ENCODE measurements at places on chromosomes 1 and 21. TPM values are rescaled to one million over a fixed set of nuclear protein-coding genes. Genes with fewer than 3 reads are reported as not detected.
A peak's percentile ranks its signal among the peaks of the same experiment; 100 is the strongest.

DNA sequence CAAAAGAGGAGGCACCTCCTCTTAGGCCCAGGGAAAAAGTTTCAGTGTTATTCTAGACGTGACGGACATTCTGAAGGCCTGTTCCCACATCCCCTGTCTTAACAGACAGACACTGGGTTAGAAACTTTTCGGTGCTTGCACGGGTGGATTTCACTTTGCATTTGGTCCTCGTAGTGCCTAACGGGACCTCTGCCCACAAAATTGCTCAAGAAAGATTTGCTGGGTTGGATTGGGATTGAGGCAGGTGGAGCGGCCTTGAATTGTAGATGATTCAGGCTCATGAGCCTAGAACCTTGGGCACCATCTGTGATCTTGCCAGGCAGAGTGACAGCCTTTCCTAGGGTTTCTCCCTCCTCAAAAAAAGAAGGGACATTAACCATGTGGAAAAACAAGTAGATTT lies 2.8 kb downstream of the PLA2G5 start:
- no peak for DNase-seq

- no peak for DNase-seq
Measured at GRCh38 chr1:40143891-40144575, 17.2 kb upstream of the RLF start.

DNA sequence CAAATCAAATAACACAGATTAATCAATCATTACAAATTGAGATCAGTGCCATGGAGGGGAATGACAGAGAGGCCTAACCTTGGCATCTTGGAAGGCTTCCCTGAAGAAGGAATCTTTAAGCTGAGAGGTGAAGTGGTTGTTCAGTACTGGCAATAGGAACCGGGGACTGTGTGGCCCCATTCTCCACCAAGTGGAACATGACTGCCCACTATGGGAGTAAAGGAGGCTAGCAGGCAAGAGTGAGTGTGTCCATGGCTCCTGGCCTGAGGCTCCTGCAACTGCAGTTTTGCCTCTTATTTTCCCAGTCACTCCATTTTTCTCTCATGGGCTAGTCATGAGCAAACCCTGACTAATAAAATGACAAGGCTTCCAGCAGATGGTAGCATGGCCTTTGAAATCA lies 112.2 kb upstream of the GJB5 start:
- DNase-seq, result no peak

DNA sequence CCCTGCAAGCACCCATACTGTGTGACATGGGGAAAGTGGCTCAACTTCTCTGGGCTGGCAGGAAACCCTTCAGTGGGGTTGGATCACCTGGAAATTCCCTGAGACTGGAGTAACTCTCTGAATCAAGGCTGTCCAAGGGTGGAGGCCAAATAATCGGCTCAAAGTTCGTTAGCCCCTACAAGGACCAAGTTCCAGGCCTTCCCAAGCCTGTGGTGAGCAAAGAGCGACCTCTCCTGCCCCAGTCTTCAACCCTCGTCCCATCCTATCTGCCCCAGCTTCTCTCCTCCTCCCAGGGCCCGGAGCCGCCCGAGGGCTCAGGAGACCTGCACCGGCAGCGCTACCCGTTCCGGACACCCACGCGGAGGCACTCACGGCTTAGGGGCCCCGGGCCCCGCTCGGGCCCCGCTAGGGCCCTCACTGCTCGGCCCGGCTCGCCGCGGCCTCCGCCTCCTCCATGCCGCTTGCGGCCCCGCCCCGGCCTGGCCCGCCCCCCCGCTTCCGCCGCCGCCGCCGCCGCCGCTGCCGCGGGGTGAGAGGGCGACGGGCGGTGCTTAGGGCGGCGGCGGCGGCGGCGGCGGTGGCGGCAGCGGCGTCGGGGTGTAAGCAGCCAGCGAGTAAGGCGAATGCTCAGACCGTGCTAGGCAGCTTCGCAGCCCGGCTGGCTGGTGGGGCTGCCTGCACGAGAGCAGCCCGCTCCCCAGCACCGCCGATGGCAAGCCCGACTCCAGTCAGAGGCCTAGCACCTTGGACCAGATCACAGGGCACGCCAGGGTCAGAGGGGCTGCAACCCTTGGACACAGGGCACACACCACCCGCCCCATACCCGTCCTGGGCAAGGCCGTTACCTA lies at the start of gene POMGNT1:
Gene POMGNT1 (minus strand): TSS at position 471 of the 848 bp plus-strand sequence. CDS start 613 bp downstream, outside the sequence.
- peak; percentile 74 for DNase-seq

GRCh38 chr1:34645109-34645688 lies 109.6 kb upstream of the GJB5 start:
- DNase-seq, result no peak

DNA sequence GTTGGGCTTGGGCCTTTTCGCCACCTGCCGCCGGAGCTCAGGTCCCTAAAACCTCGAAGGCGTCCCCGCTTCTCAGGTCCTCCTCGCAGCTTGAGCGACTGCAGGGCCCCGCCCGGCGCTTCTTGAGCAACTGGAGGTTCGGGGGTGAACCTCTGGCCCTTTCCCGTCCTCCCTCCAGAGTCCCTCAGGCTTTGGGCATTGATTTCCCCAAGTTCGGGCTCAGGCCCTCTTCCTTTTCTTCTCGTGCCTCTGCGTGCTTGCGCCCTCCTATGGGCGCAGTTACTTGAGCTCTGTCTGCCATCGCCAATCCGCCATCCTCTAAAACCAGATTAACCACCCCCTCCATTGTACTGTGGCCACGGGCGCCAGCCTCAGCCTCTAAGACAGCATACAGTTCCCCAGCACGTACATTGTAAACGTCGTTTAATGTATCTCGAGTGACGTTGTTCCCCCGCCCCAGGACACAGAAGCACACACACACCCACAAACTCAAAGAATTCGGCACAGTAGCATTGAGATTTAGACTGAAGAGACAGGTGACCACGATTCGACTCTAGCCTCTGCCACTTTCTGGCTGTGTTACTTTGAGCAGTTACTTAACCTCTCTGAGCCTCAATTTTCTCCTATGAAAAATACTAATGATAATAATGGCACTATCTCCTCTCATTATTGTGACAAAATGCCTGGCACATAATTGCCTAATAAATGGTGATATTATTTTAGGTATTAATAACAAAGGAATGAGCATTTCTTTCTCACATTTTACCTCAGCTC lies 22.6 kb downstream of the BTG2 start:
- no peak for DNase-seq

GRCh38 chr21:39313042-39313570 lies 326 bp downstream of the BRWD1 start:
- DNase-seq, result peak; percentile 85

DNA sequence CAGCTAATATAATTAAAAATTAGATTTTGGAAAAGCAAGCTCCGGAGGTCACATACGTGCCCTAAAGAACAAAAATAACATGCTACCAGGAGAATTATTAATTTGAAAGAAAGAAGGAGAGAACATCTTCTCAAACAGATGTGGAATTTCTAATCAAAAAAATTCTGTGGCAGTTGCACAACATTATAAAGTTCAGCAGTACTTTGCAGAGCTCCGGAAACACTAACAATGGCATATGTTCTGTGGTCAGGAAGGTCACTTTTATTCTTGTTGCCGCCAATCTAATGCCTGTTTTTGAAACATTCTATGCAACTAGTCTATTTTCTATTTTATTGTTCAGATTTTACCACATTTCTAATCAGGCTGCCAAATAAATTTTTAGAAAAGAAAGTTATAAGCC lies 186.8 kb downstream of the SMYD3 start:
- no peak for DNase-seq

DNA sequence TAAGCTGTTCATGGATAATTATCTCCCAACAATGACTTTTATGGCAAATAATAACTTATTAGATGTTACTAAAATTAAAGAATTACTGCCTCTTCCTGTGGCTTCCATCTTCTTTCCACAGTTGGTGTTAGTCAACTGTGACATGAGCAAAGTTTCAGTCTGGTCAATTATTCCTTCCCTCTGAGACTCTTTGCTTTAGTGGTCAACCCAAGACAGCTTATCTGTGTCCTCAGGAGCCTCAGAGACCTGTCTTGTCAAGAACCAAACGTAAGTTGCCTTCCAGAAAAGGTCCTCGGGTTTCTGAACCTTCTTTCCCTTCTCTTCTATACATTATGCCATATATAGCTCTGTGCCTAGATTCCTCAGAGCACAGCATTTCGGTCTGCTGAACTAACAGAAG lies 263.2 kb upstream of the ZP4 start:
- no peak for DNase-seq

DNA sequence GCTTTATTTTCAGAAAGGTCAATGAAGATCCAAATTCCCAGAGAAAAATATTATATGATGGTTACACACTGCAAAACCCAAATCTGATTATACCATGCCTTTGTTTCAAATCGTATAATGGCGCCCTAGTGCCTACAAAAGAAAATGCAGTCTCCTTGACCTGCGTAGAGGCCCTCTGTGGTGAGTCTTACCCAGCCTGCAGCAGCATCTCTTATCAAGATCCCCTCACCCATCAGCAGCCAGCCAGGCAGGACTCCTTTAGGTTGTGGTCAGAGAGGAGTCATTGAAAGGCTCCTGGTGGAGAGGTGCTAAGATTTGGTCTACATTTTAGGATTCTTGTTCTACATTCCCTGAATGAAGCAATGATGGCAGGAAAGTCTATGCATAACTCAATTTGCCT lies 23.7 kb upstream of the DAB1 start:
- no peak for DNase-seq

DNA sequence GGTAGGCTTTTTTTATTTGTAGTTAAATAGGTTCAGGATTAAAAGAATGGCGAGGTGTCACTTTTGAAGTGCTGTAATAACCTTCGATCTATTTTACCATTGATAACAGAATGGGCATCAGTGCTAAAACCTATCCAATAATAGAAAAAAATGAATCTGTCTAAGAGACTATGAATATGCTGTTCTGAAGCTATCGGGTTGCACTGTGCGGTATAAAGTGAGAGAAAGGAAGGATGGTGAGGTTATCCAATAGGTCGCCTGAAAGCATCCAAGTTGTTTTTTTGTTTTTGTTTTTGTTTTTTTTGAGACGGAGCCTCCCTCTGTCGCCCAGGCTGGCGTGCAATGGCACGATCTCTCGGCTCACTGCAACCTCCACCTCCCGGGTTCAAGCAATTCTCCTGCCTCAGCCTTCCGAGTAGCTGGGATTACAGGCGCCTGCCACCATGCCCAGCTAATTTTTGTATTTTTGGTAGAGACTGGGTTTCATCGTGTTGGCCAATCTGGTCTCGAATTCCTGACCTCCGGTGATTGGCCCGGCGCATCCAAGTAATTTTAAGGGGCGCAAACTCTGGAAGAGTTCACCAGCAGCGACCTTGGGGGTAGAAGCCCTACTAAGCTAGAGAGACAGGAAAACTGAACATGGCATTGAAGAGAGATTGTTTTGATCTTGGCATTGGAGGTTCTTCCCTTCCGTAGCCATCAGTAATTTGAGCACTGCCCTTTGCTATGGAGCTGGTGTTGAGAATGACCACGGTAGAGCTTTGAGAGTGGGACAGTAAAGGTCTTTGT lies 8.7 kb upstream of the MDM4 start:
- DNase-seq, result no peak

DNA sequence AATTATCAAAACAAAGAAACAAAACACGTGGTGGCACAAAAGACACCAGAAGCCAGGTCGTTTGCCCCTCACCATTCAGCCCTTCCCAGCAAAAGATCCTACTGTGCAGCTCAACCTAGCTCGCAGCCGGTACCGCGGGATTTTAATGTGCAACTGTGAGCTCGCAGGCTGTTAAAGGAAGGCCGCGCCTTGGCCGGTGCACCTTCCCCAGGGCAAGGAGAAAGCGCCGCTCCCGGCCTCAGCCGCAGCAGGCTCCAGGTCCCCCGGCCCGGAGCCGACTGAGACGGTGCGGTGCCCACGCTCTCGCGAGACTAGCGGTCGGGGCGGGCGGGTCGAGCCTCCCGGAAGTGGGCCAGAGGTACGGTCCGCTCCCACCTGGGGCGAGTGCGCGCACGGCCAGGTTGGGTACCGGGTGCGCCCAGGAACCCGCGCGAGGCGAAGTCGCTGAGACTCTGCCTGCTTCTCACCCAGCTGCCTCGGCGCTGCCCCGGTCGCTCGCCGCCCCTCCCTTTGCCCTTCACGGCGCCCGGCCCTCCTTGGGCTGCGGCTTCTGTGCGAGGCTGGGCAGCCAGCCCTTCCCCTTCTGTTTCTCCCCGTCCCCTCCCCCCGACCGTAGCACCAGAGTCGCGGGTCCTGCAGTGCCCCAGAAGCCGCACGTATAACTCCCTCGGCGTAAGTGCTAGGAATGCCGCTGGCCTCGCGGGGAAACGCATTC lies at the start of gene AGL:
Gene AGL (plus strand): TSS at position 618 of the 715 bp plus-strand sequence. CDS start 682 bp downstream, outside the sequence.
- peak; percentile 92 for DNase-seq

RNU1-3 gene
- 6,803 TPM for total RNA-seq

DNA sequence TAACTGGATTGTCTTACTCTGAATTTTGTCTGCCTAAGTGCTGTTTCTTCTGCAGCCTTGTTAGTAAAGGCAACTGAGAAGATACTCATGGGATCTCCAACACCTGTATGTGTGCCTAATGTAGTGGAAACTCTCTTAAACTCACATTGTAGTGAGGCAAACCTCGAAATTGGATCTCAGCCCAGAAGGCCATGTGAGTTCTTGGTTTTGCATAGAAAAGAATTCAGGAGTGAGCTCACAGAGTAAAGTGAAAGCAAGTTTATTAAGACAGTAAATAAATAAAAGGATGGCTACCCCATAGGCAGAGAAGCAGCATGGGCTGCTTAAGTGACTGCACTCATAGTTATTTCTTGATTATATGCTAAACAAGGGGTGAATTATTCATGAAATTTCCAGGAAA lies 1344.7 kb downstream of the NCAM2 start:
- no peak for DNase-seq
